ENCODE measurements at places on chromosomes 7 and 10.
A peak's percentile ranks its signal among the peaks of the same experiment; 100 is the strongest.

- DNase-seq: no peak
Measured at GRCh38 chr7:47710201-47710935, 128.5 kb upstream of the TNS3 start.

DNA sequence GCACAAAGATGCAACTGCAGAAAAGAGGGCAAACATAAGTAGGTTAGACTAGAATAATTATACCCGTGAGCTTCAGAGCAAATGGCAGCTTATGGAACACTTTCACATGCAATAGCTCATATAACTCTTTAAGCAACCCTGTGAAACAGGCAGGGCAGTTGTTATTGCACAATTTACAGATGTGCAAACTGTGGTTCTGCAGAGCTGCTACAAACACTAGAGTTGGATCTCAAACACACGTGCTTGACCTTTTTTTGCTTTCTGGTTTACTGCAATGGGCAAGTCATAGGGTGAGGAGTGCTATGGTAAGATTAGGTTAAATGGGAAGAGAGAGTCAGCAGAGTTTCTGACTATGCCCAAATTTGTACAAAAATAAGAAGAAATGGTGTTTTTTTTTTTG lies 610.8 kb downstream of the GATA3 start:
- DNase-seq: no peak

DNA sequence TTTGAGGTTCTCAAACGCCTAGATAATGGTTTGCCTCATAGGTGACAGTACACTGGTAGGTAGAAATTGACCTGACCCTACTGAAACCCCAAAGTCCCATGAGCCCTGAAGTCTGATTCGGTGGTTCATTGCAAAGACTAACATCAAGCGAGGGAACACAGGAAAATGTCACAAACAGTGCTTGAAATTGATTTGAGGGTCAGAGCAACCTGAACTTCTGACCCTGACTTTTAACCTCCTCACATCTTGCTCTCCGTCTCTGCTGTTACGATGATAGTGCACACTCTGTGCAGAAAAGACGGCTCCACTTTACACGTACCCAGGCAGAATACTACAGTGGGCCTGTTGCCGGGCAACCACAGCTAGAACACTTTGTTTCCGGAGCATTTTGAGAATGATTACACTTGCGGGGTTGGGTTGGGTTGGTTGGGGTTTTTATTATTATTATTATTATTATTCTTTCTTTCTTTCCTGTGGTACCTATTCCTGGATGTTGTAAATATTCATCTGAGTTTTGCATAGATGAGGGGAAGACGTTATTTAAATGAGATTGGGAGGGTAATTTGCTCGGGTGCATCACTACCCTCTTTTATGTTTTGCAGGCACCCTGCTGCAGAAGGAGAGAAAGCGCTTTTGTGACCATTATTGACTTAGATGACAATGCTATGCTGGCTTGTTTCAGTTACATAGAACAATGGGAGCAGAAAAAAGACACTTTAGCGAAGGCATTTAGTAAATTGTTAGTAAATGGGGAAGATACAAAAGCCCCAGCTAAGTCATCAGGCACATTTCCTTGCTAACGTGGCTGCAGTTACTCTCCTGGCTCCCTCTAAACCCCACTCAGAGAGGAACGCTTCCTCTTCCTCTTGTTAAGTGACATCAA lies 438.1 kb upstream of the NRP1 start:
- no peak for DNase-seq

GRCh38 chr7:101935521-101936141 lies 118.2 kb downstream of the CUX1 start:
- DNase-seq: no peak

- no peak for DNase-seq
Measured at GRCh38 chr7:21426286-21427181, 1.3 kb upstream of the SP4 start.

DNA sequence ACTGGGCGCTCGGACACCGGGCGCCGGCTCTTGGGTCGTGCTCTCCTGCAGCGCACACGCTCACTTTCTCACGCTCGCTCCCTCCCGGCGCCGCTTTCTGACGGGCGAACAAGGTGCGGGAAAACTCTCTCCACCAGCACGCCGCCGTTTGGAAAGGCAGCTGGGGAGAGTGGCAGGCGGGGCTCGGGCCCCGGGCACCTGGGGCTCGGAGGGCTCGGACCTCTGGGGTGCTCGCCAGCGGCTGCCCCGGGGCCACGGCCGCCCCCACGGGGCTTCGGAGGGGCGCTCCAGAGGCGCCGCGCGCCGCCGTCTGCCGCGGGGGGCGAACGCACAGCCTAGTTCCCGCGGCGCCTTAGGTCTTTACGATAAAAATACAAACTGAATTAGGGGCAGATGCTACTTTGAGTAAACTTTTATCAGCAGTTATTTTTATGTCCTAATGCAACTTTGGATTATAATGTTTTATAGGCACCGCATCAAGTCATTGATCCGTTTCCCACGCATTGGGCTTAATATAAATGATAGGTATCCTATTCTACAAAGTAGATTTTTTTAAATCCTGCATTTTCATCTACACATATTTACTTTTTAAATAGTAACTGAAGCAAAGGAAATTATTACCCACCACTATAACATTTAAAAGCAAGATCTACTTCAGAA lies 535 bp upstream of the EPC1 start:
- no peak for DNase-seq

DNA sequence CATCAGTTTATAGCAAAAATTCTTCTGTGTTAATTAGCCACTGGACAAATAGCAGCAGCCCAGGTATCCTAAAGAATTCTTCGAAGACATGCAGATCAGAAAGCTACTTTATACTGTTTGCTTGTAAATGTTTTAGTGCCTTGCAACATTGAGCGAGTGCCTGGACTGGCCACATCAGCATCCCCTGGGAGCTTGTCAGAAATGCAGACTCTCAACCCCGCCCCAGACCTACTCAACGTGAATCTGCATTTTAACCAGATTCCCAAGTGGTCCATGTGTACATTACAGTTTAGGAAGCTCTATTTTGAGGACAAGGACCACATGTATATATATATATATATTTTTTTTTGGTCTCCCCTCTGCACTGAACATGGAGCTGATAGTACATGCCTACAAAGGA lies 18.5 kb upstream of the PLEKHS1 start:
- DNase-seq: no peak

- no peak for DNase-seq
Measured at GRCh38 chr7:44057849-44058758, 7.3 kb downstream of the PGAM2 start.

DNA sequence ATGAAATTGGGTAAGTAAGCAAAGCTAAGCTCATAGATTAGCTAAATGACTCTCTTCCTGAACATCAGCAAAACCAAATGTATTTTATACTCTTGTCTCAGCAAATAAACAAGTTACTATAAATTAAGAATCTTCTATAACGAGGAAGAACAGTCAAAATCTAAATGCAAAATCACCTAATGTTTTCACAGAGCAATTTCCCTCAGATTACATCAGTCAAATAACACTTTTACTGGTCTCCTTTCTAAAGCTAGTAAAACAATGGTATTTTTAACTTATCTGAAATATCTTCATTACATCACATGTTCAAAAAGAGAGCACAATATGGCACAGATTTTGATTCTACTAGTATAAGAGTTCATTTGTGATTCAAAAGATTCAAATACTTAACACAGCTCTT lies 16.5 kb upstream of the GPR22 start:
- DNase-seq: no peak

DNA sequence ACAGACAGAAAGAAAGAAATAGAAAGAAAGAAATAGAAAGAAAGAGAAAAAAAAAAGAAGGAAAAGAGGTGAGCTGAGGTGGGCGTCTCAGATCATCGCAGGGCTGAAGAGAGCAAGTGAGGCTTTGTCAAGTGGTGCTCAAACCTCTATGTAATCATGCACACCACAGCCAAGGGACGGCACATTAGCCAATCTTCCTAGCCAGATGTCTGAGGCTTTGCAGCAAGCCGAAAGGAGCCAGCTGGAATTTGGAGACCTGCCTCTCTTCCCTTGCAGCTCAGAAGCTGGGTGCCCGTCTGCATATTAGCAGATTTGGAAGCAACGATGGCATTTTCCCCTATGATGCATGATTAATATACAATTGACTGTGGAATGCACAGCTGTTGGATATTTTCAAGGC lies 52.5 kb downstream of the ADRA2A start:
- no peak for DNase-seq

- no peak for DNase-seq
Measured at GRCh38 chr10:132572545-132572937, 35.0 kb downstream of the INPP5A start.

GRCh38 chr7:22730921-22731654 lies 4.1 kb downstream of the IL6 start:
- peak; percentile 66 for DNase-seq

DNA sequence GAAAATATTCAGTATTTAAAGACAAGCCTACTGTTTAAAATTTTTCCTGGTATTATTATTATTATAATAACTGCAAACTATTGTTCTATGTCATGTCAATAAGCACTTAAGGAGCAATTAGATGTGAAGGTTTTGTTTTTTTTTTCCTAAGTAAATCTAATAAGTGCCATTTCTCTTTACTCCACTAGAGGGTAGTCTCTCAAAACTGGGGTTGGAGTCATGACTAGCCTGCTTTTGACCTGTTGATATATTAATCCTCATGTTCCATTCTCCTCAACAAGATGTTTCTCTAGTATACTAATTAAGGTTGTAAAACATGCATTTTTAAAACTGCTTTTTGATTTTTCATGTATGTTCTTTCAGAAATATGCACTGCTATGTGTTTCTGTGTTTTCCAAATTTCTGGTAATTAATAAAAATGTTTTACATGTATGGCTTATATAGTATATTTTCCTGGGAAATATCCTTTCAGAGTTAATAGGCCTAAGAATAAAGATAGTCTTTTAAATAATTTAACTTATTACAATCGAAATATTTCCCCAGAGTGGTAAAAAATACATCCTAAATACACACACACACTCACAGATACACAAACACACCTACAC lies 1.0 kb upstream of the LRRN3 start:
- peak; percentile 19 for DNase-seq

GRCh38 chr10:36801660-36802059 lies 323.7 kb upstream of the ANKRD30A start:
- DNase-seq: no peak

DNA sequence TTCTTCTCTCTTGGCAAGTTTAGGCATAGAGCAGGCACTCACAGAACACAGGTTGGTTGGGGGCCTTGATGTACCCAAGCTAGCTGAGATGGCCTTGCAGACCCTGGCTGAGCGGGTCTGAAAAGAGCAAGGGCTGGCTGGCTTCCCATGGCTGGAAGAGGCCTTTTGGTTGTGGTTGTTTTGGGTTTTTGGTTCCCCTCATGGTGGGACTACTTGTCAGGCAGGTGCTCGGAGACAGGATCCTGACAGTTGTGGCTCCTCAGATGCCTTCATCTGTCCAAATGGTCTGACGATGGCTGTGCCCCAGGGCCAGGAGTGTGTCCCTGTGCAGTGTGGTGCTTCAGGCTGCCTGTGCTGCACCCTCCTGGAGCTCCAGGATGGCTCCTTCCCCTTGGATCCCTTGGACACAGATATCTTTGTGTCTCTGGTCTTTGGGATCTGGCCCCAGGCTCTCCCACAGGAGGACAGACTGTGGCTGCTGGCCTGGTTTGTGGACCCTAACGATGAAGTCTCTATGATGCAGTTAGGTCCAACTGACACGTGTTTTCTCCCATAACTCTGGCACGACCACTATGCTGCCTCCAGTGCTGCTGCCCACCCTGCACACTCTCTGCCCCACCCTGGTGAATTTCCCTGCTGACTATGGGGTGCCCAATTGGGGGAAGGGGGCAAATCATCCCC lies 321.5 kb upstream of the ZNF32 start:
- DNase-seq: no peak

DNA sequence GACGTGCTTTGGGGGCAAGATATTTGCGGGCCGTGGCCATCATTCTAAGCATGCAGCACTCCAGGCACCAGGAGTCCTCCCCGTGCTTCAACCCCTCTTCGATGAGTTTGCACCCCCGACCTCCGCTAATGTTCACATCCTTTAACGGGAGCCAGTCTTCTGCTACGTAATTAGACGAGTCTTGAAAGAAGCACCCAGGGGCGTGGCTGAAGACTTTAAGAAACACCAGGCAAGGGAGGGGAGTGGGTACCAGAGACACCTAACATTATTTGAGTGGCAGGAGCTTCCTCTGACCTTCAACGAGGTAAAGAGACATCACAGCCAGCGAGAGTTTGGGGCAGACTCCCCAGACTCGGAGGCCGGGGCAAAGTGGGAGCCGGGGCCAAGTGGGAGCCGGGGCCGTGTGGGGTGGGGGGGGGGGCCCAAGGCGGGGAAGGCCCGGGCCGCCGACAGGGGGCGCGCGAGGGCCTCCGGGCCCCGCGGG lies 31.1 kb upstream of the TOMM7 start:
- DNase-seq: no peak

- no peak for DNase-seq
Measured at GRCh38 chr10:33320288-33320687, 14.2 kb downstream of the NRP1 start.

DNA sequence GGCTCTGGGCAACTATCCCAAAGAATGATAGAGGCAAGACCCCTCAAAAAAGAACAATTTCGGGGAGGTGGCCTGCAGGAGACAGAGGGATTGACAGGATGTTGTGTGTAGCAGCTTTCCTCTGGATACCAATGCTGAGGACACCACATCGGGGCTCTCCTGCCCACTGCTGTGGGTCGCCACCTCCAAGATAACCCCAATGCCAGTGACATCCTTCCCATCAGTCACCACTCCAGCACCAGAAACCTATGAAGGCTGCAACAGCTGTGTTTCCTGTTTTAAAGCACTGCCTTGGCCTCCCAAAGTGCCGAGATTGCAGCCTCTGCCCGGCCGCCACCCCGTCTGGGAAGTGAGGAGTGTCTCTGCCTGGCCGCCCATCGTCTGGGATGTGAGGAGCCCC lies 17.6 kb downstream of the ARHGAP19 start:
- DNase-seq: no peak

GRCh38 chr7:112484671-112485167 lies 3.9 kb downstream of the LSMEM1 start:
- no peak for DNase-seq

DNA sequence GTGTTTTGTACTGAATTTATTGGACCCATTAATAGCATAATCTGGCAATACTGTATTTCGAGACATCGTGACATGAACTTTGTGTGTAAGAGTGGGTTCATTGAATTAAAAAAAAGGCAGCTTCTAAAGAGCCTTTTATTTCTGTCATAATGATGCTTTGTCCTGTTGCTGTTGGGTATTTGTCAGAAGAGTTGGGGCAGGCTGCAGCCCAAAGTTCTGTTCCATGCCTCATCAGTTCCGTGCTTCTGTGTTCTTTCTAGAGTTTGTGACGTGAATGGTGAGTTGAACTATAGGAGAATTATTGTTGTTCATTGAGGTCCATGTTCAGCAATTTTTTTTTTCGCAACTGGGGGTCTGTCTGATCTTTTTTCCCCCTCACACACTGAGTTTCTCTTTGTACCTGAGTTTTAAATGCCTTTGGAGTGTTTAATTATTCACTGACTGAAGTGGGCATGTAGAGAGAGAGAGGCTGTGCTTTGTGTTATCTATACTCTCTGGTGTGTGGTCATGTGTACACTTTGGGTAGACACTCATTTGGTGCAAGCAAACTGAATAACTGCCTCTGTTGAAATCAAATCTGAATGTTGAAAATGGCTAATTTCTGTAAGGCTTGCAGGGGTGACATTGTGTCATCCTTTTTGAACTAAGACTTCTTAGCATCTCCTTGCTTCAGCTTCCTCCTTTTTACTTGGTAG lies 69.8 kb downstream of the ADD3 start:
- DNase-seq: no peak

Data from keratinocyte (primary cell).